ENCODE measurements at places on chromosomes 2 and 18.
A peak's percentile ranks its signal among the peaks of the same experiment; 100 is the strongest.

DNA sequence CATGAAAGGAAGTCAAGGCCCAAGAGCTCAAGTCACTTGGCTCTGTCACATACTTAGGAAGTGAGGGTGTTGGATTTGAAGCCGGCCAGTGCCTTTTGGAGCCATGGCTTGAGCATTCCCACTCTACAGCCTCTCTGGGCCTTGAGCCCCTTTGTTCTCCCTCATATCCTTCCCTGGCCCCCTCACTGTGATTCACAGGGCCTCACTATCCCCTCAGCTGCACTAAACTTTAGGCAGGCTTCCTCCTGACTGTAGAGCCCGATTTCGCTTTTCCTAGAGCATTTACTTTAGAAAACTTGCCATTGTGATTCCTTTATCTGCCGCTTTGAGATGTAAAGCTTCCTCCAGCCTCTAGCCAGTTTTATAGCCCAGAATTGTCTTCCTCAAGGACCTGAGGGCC lies 107.6 kb downstream of the FBXO15 start:
- no peak for DNase-seq

GRCh38 chr2:83055376-83056010 lies 1403.6 kb downstream of the SUCLG1 start:
- DNase-seq, result no peak

- no peak for DNase-seq
Measured at GRCh38 chr18:46260016-46260878, 156.1 kb downstream of the HAUS1 start.

GRCh38 chr2:157055660-157056199 lies 201.8 kb upstream of the GALNT5 start:
- DNase-seq, result no peak

DNA sequence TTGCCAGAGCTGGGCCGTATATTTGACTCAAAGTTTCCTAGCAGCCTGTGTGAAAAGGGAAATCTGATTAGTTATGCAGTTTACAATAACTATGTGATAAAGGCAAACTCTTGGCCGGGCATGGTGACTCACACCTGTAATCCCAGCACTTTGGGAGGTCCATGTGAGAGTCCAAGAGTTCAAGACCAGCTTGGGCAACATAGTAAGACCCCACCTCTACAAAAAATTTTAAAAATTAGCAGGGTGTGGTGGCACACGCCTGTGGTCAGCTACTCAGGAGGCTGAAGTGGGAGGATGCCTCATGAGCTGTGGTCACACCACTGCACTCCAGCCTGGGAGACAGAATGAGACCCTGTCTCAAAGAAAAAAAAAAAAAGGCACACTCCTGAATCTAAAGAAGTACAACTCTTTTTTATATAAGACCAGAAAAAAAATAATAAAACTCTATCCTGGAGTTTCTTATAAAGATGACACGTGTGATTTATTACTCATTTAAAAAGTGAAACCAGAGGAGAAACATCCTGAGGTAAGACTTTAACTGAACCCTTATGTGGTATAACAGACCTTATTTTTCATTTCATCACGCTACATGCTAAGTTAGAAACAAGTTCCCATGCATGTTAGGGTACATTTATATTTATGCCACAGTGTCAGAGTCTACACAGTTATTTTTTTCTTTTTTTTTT lies 32.6 kb upstream of the KCMF1 start:
- no peak for DNase-seq

DNA sequence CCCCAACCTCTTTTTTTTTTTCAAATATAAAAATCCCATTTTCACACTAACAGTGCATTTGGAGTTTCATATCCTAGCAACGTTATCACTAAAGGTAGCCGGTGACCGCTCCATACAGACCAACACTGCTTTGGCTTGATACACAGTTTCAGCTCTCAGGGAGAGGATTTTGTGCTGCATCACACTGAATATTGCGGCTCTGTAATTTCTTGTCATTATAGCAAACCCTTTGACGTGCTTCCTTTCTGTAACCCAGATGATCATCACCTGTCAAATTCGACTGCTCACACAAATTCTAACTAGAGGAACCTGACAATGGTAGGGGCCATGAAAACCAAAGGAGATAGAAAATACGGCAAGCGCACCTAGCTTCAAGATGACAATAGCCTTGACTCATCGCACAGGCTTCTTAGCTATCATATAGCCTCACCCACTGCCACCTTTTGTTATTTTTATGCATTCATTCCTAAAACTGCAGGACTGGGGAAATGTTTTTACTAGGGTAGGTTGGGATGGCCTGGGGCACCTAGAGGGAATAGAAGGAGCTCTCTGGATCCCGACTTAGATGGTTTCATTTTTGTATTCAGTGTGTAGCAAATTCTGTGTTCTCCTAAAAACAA lies 582.9 kb upstream of the PIK3C3 start:
- no peak for DNase-seq

DNA sequence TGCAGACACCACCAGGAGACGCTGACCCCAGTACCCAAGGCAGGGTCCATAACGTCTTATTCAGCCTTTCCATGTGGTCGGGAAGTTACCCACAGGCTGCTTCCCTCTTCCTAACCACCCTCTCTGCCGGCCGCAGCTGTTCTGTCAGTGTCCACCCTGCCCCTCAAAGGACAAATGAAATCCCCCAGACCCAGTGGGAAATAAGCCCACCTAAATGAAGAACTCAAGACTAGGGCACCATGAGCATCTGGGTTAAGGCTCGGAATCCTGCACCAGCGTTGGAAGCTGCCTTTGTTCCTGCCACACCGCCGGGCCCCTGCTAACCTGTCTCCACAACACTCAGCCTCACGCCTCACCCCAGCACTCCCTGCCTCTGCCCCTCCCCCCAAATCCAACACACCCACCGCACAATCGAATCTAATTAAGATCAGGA lies 21.7 kb downstream of the BCL11A start:
- DNase-seq, result no peak

DNA sequence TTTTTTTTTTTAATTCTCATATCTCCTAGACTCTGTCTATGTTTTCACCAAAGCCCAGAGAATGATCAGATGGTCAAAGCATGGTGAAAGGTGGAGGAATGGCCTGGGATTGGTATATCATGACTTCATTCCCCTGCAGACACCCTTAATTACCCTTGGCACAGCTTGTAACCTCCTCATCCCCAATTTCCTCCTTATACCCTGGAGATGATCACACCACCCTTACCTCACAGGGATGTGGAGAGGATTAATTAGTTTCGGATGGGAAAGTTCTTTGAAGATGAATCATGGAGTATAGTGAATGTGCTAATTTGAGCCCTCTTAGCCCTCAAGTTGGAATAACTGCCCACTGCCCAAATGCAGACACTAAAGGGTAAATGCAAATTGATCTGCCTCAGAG lies 138.0 kb upstream of the LYPD6 start:
- no peak for DNase-seq

GRCh38 chr2:176079285-176079830 lies 4.4 kb downstream of the EVX2 start:
- no peak for DNase-seq

- no peak for DNase-seq
Measured at GRCh38 chr2:191625446-191625845, 52.5 kb upstream of the NABP1 start.

DNA sequence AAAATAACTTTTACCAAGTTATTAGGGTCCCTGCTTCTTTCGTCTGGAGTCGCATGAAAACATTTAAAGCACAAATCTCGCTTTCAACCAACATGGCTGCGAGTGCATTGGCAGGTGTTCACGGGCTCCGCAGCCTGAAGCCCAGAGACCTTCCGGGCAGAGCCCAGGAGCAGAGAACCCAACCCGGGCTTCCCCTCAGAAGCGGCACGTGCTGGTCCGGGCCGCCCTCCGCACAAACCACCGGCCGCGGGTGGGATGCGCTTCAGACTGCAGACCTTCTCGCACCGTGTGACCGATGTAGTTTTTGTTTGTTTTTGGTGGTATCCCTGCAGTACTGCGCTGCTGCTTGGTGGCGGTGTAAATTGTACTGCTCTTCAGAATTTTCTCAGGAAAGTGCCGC lies 105.6 kb upstream of the TPO start:
- DNase-seq, result no peak

- DNase-seq, result no peak
Measured at GRCh38 chr2:1598041-1598710, 146.1 kb downstream of the PXDN start.

DNA sequence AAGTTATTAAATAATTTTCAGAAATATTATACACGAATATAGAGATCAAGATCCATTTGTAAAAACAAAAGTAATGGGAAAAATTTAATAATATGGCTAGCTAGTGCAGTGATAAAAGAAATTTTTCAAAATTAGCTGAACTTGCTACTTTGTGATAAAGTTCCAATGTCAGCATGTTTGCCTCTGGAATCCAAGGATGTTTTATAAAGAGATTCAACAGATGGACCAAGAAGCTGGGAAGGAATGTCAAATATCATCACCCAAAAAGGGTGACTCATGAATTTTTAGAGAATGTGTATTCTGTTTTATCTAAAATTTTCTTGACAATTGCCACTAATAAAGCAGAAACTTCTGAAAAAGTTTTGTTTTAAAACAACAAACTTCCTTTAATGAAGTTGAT lies 95.3 kb downstream of the FSIP2 start:
- no peak for DNase-seq

- DNase-seq, result no peak
Measured at GRCh38 chr2:218990612-218991011, 2.6 kb downstream of the CRYBA2 start.

DNA sequence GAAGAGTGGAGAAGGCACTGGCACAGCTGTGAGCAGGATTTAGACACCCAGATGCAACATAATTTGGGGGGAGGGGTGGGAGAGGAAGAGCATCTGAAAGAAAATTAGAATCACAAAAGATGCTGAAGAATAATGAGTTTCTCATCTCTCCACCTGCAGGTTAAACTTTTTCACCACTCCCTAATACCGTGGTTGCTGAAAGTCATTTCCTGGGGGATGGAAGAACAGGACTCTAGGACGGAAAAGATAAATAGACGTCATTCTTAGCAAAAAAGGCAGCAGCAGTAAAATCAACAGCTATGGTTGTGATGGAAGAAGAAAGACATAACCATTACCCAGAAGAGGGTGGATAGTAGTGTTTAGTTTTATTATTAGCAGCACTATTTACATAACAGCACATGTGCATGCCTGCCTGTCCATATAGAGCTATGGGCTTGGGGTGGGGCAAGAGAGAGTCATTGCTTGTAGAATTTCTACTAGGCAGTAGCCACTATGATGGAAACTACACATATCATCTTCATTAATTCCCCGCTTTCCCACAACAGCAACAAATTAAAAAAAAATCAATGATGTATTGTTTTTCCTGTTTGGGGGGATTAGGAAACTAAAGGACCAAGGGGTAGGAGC lies 212.2 kb downstream of the TRIB2 start:
- DNase-seq, result no peak

- no peak for DNase-seq
Measured at GRCh38 chr2:23390152-23390551, 5.2 kb downstream of the KLHL29 start.

GRCh38 chr2:240998995-240999791 lies 775 bp downstream of the SNED1 start:
- peak; percentile 12 for DNase-seq

GRCh38 chr18:12929477-12930083 lies 18.2 kb upstream of the SEH1L start:
- no peak for DNase-seq

DNA sequence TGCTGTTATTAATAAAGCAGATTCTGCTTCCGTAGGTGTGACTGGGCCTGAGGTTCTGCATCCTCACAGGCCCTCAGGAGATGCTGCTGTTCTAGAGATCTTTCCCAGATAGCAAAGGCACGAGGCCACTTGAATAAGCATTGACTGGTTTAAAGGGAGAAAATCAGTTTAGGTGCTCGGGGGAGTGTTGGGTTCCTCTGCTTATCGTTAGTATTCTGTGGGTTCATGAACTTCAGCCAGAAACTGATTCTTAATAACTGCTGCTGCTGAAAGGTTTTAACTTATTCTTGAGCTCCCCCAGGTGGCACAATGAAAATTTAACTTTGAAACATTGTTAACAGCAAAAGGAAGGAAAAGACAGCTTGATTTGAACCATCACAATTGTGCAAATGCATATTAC lies 56.9 kb downstream of the ITGA6 start:
- no peak for DNase-seq

GRCh38 chr2:43251171-43251731 lies 24.8 kb upstream of the ZFP36L2 start:
- no peak for DNase-seq

GRCh38 chr2:202883987-202884675 lies 12.6 kb upstream of the ICA1L start:
- DNase-seq, result no peak

DNA sequence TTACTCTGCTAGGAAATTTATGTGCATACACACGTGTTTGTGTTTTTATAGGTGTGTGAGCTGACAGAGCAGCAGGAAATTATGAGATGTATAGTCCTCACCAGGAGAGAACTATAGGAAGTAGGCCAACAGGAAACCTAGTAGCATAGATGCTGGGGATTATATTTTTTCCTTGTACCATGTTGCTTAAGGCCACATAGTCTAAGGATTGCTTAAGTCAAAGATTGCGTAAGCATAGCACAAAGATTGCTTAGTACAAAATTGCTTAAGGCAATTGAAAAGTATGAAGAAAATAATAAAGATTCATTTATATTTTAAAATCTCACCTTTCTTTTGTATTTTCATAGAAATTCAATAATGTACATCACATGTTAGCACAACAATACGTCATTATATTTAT lies 18.7 kb upstream of the CCDC102B start:
- no peak for DNase-seq

Data from mucosa of gallbladder (tissue), 1 donor.